Caco-2 (cell line): ENCODE measurements at places on chromosomes 5 and 9. TPM values are rescaled to one million over a fixed set of nuclear protein-coding genes. Genes with fewer than 3 reads are reported as not detected.
A peak's percentile ranks its signal among the peaks of the same experiment; 100 is the strongest.

DNA sequence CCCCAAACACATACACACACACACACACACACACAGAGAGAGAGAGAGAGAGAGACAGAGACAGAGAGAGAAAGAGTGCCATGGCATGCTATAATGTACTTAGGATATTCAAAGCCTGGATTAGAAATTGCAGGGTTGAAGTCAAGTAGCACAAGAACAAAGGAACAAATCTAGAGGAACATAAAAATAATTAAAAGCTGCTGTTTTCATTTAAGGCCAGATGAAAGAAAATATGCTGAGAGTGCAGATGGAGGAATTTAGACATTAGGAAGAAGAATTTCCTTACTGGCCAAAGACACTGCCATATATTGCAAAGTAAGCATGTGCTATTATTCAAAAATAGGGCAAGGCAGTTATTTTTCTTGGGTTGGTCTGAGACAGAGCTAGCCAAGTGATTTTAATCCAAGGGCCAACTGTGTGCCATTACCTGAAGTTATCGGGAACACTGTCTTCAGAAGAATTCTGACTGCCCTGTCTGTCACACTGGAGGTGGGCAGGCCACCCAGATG, 31.7 kb downstream of the HSD17B3 start:
- no peak overlapping the region for H3K27ac ChIP-seq
- H3K36me3 ChIP-seq, result no peaks in the 10 kb centered on the region
- no peak overlapping the region for H3K4me3 ChIP-seq
- no peaks in the 10 kb centered on the region for H3K27me3 ChIP-seq

- no peak overlapping the region for H3K4me3 ChIP-seq
- H3K27me3 ChIP-seq, result no peaks in the 10 kb centered on the region
- H3K36me3 ChIP-seq, result no peaks in the 10 kb centered on the region
- no peak for DNase-seq
- H3K4me1 ChIP-seq, result no peaks in the 10 kb centered on the region
These were observed 177.3 kb downstream of the RAB3C start for GRCh38 chr5:58760222-58760621.

GRCh38 chr9:20023210-20023905, 234.5 kb upstream of the SLC24A2 start:
- H3K27ac ChIP-seq, result no peak overlapping the region
- no peak overlapping the region for H3K4me3 ChIP-seq
- H3K4me1 ChIP-seq, result peaks cover 18% of the 10 kb centered on the region
- no peaks in the 10 kb centered on the region for H3K36me3 ChIP-seq
- H3K27me3 ChIP-seq, result no peaks in the 10 kb centered on the region

GRCh38 chr9:98158071-98158831, 34.2 kb downstream of the CORO2A start:
- no peak overlapping the region for H3K4me3 ChIP-seq
- DNase-seq, result no peak
- H3K27me3 ChIP-seq, result no peaks in the 10 kb centered on the region
- H3K4me1 ChIP-seq, result peaks cover 6% of the 10 kb centered on the region
- H3K27ac ChIP-seq, result no peak overlapping the region

GRCh38 chr9:134055981-134056461, 11.8 kb downstream of the BRD3 start:
- no peaks in the 10 kb centered on the region for H3K27me3 ChIP-seq
- H3K36me3 ChIP-seq, result peaks cover 3% of the 10 kb centered on the region
- H3K27ac ChIP-seq, result no peak overlapping the region

The PCDHGA7 gene
- total RNA-seq, result 0.09 and 0.43 TPM in 2 replicates

The STING1 gene
- not detected in 2 replicates for total RNA-seq

DNA sequence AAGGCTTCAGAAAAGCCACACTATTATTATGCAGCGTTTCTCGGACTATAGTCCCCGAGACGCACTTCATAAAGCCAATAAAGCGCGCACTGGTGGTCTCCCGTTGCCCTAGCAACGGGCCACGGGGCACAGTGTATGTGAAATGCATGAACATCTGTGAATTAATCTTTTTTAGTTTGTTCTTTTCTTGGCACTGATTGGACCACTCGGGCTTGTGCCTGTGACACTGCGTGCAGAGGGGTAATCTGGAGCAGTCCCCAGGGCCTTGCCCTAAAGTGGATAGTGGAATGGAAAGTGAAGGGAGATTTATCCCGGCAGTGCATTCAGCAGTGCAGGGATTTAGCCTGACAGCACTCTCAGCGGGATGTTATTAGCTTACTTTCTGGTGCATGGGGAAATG, 92.1 kb downstream of the TLE4 start:
- DNase-seq, result no peak
- H3K4me3 ChIP-seq, result no peak overlapping the region
- no peaks in the 10 kb centered on the region for H3K36me3 ChIP-seq
- H3K27me3 ChIP-seq, result no peaks in the 10 kb centered on the region

- H3K27ac ChIP-seq, result no peak overlapping the region
- no peak for DNase-seq
- no peaks in the 10 kb centered on the region for H3K4me1 ChIP-seq
- peak overlapping the region; percentile 18 for H3K4me3 ChIP-seq
- H3K27me3 ChIP-seq, result no peaks in the 10 kb centered on the region; the same call in 1 of the 2 replicates
These were observed 507 bp downstream of the CTNND2 start for GRCh38 chr5:11903614-11904264.

GRCh38 chr9:37927601-37928551, 23.9 kb upstream of the SLC25A51 start:
- no peaks in the 10 kb centered on the region for H3K36me3 ChIP-seq
- H3K27me3 ChIP-seq, result no peaks in the 10 kb centered on the region
- no peak for DNase-seq

- H3K36me3 ChIP-seq, result no peaks in the 10 kb centered on the region
- H3K27ac ChIP-seq, result no peak overlapping the region
- no peak overlapping the region for H3K4me3 ChIP-seq
- H3K4me1 ChIP-seq, result peaks cover 32% of the 10 kb centered on the region
- DNase-seq, result no peak
These were observed 64.9 kb upstream of the ELL2 start for GRCh38 chr5:96026406-96027041.

DNA sequence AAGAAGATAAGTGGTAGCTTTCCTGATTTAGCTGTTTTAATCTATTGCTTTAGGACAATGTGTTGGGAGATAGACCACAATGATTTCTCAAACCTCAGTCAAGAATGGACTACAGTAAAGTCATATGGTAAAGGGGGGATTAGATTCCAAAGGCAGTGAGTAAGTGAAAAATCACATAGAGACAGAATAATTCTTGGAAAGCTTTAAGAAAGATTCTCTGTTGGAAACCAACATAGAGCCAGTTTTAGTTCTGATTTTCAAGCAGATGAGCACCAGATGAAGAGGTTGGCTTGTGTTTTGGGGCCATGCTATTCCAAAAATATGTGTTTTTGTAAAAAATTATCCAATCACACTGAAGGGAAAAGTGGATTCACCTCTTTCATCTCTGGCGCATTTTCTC, 256.8 kb upstream of the RPS23 start:
- H3K36me3 ChIP-seq, result no peaks in the 10 kb centered on the region
- no peak overlapping the region for H3K4me3 ChIP-seq
- H3K4me1 ChIP-seq, result no peaks in the 10 kb centered on the region
- H3K27ac ChIP-seq, result no peak overlapping the region
- H3K27me3 ChIP-seq, result no peaks in the 10 kb centered on the region

GRCh38 chr9:129343424-129344375, 165.6 kb upstream of the IER5L start:
- no peaks in the 10 kb centered on the region for H3K27me3 ChIP-seq
- H3K36me3 ChIP-seq, result no peaks in the 10 kb centered on the region
- H3K27ac ChIP-seq, result peak overlapping the region; percentile 59
- DNase-seq, result peak; percentile 58
- H3K4me3 ChIP-seq, result no peak overlapping the region
- peaks cover 16% of the 10 kb centered on the region; the same call in 1 of the 2 replicates for H3K4me1 ChIP-seq

DNA sequence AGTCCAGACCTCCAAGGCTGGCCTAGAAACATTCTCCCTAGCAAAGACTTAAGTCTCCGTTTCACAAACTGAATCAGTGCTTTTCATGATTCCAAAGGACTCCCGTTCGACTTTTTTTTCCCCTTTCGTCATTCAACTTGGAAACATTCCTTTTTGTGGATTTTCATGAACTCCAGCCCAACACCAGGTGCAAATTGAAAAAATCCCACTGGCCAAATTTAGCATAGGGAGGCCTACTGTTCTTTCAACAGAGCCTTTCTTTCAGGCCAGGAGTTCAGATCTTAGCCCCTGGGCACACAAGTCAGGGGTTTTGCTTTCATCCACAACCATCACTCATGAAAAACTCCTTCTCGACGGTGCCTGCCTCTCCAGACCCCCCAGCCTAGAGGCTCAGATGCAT, 285.3 kb downstream of the PIK3R1 start:
- peaks cover 11% of the 10 kb centered on the region for H3K4me1 ChIP-seq
- no peaks in the 10 kb centered on the region for H3K27me3 ChIP-seq
- DNase-seq, result no peak

DNA sequence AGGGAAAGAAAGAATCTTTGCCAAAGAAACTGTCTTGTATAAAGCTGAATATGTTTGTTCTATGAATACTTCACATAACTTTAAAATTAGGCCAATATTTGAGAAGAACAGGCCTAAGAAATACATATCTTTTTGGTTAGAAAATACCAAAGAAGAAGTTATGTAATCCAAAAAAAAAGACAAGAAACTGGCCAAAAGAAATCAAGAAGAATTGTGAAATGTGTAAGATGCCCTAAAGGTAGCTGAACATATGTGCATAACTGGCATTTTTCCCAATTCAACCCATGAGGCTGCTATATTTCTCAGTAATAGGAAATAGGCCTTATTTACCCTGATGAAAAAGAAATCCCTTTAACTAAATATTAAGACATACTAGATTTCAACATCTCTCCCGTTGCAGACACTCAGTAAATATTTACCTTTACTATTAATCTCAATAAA, 290.0 kb downstream of the CETN3 start:
- no peaks in the 10 kb centered on the region for H3K27me3 ChIP-seq
- H3K27ac ChIP-seq, result no peak overlapping the region
- peaks cover 13% of the 10 kb centered on the region for H3K4me1 ChIP-seq

The MRPS2 gene
- 65.5 and 66.9 TPM in 2 replicates for total RNA-seq

DNA sequence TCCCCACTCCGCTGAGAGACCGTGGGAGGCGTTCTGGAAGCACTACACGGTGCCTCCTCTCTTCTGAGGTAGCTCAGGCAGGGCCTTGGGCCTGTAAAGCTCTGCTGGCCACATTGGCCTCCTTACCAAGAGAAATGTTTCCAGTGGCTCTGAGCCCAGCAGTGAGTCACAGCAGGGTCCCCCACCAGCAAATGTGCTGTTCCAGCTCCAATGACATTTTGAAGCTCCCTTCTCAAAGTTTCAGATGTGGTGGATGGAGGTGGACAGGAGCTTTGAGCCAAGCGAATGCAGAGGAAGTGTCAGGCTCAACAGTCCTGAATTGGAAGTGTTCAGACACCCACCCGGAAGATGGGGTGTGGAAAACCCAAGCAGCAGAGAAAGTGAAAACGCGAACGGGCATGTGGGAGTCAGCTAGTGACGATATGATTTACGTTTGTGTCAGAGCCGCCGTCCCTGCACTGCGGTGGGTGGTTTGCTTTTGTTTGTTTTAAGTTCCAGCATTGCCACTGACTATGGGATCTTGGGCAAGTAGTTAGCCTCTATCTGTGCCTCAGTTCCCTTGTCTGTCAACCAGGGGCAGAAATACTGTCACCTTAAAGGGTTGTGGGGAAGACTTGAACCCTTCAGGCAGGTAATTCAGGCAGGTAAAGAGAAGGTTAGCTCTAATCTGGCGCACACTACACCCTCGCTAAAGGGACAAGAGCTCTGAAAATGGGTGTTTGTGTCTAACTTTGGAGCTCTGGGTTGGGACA, 38.2 kb downstream of the C5orf15 start:
- no peaks in the 10 kb centered on the region; the same call in 1 of the 2 replicates for H3K36me3 ChIP-seq
- no peak overlapping the region for H3K4me3 ChIP-seq
- H3K27ac ChIP-seq, result no peak overlapping the region
- DNase-seq, result no peak
